ENCODE measurements at places on chromosomes 4 and X.

GRCh38 chrX:154648931-154649330 is 4.4 kb downstream of the CTAG2 start:
- DNase-seq: no peak

DNA sequence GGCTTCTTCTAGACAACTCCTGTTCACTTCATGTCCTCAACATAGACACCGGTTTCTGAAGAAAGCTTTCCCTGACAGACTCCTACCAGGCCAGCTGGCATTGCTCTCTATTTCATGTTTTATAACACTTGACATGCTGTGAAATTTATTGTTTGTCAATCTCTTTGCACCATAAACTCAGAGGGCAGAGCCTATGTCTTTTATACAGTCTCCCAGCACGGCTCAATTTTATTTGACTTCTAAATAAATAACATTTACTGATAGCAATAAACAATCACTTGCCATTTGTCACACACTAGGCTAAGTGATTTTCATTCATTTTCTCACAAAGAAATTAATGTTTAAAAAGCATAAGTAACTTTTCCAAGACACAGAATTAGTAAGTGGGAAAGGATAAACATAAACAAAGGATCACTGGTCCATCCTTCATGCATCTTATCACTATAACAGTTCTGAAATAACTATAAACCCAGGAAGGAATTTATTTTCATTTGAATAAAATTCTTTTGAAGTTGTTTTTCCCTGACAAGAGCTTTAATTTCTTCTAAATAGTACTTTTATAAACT is 577.6 kb downstream of the TECRL start:
- DNase-seq: no peak

GRCh38 chr4:157514711-157515110 is 294.2 kb downstream of the GRIA2 start:
- no peak for DNase-seq

DNA sequence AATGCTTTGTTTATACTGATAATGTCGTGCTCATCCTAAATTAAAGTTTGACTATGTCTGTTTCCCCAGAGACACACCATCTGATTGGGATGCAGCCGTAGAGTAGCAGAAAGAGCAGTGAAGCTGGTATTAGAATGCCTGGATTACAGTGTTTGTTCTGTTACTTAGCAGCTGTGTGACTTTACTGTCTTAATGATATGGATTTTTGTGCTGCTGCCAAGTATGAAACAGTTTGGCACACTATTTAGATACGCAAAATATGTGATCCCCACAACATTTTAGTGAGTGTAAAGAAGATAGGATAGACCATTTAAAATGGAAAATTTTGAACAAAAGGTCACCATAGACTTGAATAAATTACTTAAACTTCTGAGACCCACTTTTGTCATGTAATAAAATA is 1.2 kb upstream of the CHIC1 start:
- no peak for DNase-seq

DNA sequence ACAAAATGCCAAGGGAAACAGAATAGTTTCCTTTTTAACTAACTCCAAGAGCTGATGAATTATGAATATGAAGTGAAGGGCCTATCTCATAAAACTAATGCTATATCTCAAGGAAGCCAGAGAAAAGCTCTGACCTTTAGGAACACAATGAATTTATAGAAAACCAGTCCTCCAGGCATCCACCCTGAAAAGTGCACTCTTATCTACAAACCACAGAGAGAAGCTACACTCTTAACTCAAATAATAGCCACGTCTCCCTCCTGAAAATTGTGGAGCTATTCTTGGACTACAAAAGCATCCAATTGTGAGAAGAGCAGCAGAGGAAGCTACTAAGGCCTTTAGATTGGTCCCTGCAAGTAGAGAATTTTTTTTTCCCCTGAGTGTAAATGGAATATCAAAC is 253.9 kb downstream of the IL15 start:
- no peak for DNase-seq

- DNase-seq: no peak
Observed at GRCh38 chr4:13601848-13602247, 25.7 kb downstream of the BOD1L1 start.

- no peak for DNase-seq
Observed at GRCh38 chrX:111504941-111505340, 6.5 kb upstream of the SERTM2 start.

DNA sequence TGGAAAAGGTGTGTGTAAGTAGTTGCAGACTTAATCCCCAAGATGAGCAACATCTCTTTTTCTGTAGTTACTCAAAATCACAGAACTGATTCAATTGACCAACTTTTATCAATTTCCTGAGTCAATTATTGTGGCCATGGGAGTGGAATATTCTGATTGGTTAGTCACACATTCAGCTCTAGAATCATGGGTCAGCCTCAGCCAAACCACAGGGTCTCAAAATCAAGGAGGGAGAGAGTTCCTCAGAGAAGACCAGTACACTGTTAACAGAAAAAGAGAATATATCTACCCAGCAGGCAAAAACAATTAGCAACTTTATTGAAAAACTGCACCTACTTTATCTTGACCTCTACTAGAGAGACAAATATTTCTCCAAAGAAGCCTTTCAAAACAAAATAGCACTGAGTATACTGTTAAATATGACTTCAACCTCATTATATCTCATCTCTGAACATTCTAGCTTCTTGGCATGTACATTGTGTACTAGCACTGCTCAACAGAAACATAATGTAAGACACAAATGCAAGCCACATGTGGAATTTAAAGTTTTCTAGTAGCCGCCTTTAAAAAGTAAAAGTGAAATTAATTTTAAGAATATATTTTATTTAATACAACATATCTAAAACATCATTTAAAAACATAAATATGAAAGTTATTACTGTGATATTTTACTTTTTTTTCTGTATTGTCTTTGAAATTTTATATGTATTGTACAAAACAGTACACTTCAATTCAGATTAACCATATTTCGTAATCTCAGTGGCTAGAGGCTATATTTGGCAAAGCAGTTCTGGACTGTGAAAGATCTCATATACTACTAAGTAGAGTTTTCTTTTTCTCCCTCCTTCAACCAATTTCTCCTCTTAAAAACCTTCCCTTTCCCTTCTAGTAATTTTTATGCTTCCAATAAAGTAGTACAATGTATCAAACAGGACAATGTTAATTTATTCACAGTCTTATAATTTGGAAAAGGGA is 11.8 kb upstream of the LCORL start:
- no peak for DNase-seq

- no peak for DNase-seq
Observed at GRCh38 chrX:151692825-151693224, 2.4 kb upstream of the PRRG3 start.

GRCh38 chr4:155590796-155591585 is 75.7 kb upstream of the GUCY1A1 start:
- no peak for DNase-seq

- no peak for DNase-seq
Observed at GRCh38 chr4:136329042-136329662, 1203.1 kb downstream of the PCDH18 start.

- DNase-seq: no peak
Observed at GRCh38 chr4:147019091-147019490, 73.4 kb upstream of the TTC29 start.

Data from NCI-H1930 (cell line).